SJCRH30 (cell line): ENCODE measurements at places on chromosomes 6 and 20. TPM values are rescaled to one million over a fixed set of nuclear protein-coding genes. Genes with fewer than 3 reads are reported as not detected.

The ARG1 gene
- not detected in 2 replicates for total RNA-seq

The TRIM15 gene
- 0.08 and 0.28 TPM in 2 replicates for total RNA-seq

The JPH2 gene
- 6.7 and 7.4 TPM in 2 replicates for total RNA-seq

The LATS1 gene
- 33.1 and 33.9 TPM in 2 replicates for total RNA-seq

The POU5F1 gene
- total RNA-seq, result 2.4 and 5.7 TPM in 2 replicates

The PSORS1C2 gene
- not detected in 2 replicates for total RNA-seq

The TRAPPC3L gene
- total RNA-seq, result not detected in 2 replicates

The HTR1E gene
- total RNA-seq, result not detected in 2 replicates

The BPIFB2 gene
- not detected in 2 replicates for total RNA-seq

The FAM229B gene
- total RNA-seq, result 53.3 and 53.4 TPM in 2 replicates

The CPNE5 gene
- total RNA-seq, result 0.57 TPM in 1 of 2 replicates, not detected in the other

The GNAS-AS1 gene
- total RNA-seq, result not detected in 2 replicates

The C6orf58 gene
- not detected in 2 replicates for total RNA-seq

The PTPRK gene
- 24.2 and 31.4 TPM in 2 replicates for total RNA-seq

The FUT9 gene
- total RNA-seq, result not detected in 2 replicates

The DIDO1 gene
- 98.5 and 108 TPM in 2 replicates for total RNA-seq

The PPP1R16B gene
- 34.0 and 36.5 TPM in 2 replicates for total RNA-seq

The HS3ST5 gene
- 0.55 and 0.56 TPM in 2 replicates for total RNA-seq

The EYA4 gene
- 36.8 and 44.5 TPM in 2 replicates for total RNA-seq

The ZNF311 gene
- not detected in 2 replicates for total RNA-seq

The TRIM31 gene
- total RNA-seq, result 0.10 TPM in 1 of 2 replicates, not detected in the other

The MAS1 gene
- total RNA-seq, result 0.04 TPM in 1 of 2 replicates, not detected in the other

The HMGCLL1 gene
- not detected in 2 replicates for total RNA-seq

The WFDC10B gene
- total RNA-seq, result not detected in 2 replicates

The OR2W1 gene
- not detected in 2 replicates for total RNA-seq

The OXT gene
- total RNA-seq, result not detected in 2 replicates

The YWHAB gene
- 144 and 151 TPM in 2 replicates for total RNA-seq

The SLC17A2 gene
- not detected in 2 replicates for total RNA-seq

The HLA-DQA1 gene
- not detected in 2 replicates for total RNA-seq

The TAAR9 gene
- not detected in 2 replicates for total RNA-seq

The SOX18 gene
- total RNA-seq, result 0.13 and 0.14 TPM in 2 replicates

The NNAT gene
- not detected in 2 replicates for total RNA-seq

The TSHZ2 gene
- total RNA-seq, result not detected in 2 replicates

The SIRPB2 gene
- total RNA-seq, result not detected in 2 replicates

The GLYATL3 gene
- not detected in 2 replicates for total RNA-seq

The MTCH1 gene
- 169 and 173 TPM in 2 replicates for total RNA-seq

The TP53TG5 gene
- not detected in 2 replicates for total RNA-seq

The DACT2 gene
- total RNA-seq, result not detected in 2 replicates

The OLIG3 gene
- total RNA-seq, result not detected in 2 replicates

The ELOVL2 gene
- total RNA-seq, result 18.0 and 21.1 TPM in 2 replicates

The EPB41L1 gene
- total RNA-seq, result 6.7 and 8.0 TPM in 2 replicates

The DSP gene
- total RNA-seq, result not detected in 2 replicates

The UBE2C gene
- 612 and 615 TPM in 2 replicates for total RNA-seq

The PLEKHG1 gene
- 13.6 and 13.8 TPM in 2 replicates for total RNA-seq

The COX4I2 gene
- total RNA-seq, result not detected in 2 replicates

The FLRT3 gene
- 5.3 and 6.5 TPM in 2 replicates for total RNA-seq

The POU3F2 gene
- total RNA-seq, result 0.25 and 0.26 TPM in 2 replicates

The TCP11 gene
- not detected in 2 replicates for total RNA-seq

The GMPR gene
- 28.7 and 29.3 TPM in 2 replicates for total RNA-seq

The KHDC1L gene
- total RNA-seq, result not detected in 2 replicates

The VGLL2 gene
- 5.7 and 7.0 TPM in 2 replicates for total RNA-seq

The UTRN gene
- total RNA-seq, result 67.8 and 74.7 TPM in 2 replicates

The UFL1 gene
- total RNA-seq, result 25.0 and 25.4 TPM in 2 replicates

The ZNF165 gene
- total RNA-seq, result 0.53 and 0.68 TPM in 2 replicates

The GRM1 gene
- 0.13 TPM in 1 of 2 replicates, not detected in the other for total RNA-seq

The TMEM74B gene
- not detected in 2 replicates for total RNA-seq

The TMEM151B gene
- total RNA-seq, result 1.2 and 1.5 TPM in 2 replicates
